ENCODE measurements at places on chromosomes 2 and 18. TPM values are rescaled to one million over a fixed set of nuclear protein-coding genes. Genes with fewer than 3 reads are reported as not detected.

Gene MRO
- 2.3 TPM for total RNA-seq

Gene C2orf66
- total RNA-seq = not detected

Gene GTF3C2
- 36.9 TPM for total RNA-seq

Gene ASPRV1
- total RNA-seq = 1.7 TPM

Gene PTGR3
- 15.8 TPM for total RNA-seq

- peak; percentile 89 for DNase-seq
These were observed 416.0 kb upstream of the HS6ST1 start for GRCh38 chr2:128734521-128735295.

DNA sequence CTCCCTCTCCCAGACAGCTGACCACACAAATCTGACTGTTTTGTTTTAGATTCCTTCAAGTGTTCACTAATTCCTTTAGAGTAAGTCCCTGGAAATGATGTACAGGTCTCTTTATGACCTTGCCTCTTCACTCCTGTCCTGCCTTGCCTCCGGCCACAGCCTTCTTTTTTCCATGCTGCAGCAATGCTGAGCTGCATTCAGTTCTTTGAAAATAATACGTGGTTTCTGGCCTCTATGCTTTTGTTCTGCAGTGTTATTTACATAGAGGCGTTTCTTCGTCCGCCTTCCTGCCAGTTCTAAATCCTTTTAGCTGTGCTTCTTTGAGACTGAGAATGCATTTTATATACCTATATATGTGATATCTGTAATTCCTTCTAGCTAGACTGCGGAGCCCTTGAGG, 87.2 kb downstream of the PPP1R1C start:
- DNase-seq = no peak

GRCh38 chr2:46517485-46517884, 38.1 kb downstream of the TMEM247 start:
- DNase-seq = no peak

GRCh38 chr2:134491771-134492441, 226.9 kb downstream of the TMEM163 start:
- DNase-seq = no peak

- peak; percentile 75 for DNase-seq
These were observed 4.8 kb downstream of the PRKAG3 start for GRCh38 chr2:218826791-218827190.

Measured in posterior vena cava (tissue), 2 donors.